Substantia nigra (tissue), 51 donors: ENCODE measurements at places on chromosomes 7 and 10.

DNA sequence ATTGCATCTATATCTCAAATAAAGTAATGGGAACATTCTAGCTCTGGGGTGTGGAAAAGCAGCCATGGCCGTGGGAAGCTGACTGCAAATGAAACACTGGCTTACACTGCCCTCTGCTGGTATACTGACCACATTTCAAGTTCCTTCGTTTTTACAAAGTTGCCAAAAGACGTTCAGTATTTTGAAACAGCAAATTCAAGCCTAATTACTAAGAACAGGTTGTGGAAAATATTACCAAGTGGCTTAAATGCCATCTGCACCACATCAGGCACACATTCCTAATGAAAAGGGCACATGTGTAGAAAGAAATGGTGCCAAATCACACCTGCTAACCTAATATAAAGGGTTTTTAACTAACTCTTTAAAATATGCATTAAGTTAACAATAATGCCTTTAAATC, 83.9 kb downstream of the JAZF1 start:
- DNase-seq, result peak; percentile 22

DNA sequence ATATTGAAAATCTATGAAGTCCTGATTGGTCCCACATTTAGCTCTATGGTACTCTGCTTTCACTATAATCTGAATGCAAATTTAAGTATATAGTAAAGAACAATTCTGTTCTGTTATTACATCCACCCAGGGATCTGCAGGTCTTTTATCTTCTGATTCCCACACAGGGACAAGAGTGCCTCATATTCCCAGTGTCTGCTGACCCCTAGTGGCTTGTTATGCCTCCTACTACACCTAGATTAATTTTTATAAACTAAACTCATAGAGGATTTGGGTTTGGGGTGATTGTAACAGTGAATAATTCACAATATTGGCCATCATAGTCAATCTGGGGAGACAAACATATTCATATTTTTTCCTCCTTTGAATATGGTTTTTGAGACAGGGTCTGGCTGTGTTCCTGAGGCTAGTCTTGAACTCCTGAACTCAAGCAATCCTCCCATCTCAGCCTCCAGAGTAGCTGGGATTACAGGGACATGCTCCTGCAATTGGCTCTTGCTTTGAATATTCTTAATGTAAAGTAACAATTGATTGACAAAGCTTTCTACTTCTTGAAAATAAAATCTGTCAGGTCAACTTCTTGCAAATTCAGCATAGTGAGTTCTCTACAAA, 282.1 kb downstream of the KCND2 start:
- DNase-seq, result no peak

GRCh38 chr7:130887182-130887956, 153.4 kb upstream of the KLF14 start:
- DNase-seq, result no peak

- no peak for DNase-seq
These were observed 705.0 kb downstream of the PARD3 start for GRCh38 chr10:34109952-34110702.

- DNase-seq, result no peak
These were observed 29.1 kb downstream of the GPRIN2 start for GRCh38 chr10:46527241-46527811.

DNA sequence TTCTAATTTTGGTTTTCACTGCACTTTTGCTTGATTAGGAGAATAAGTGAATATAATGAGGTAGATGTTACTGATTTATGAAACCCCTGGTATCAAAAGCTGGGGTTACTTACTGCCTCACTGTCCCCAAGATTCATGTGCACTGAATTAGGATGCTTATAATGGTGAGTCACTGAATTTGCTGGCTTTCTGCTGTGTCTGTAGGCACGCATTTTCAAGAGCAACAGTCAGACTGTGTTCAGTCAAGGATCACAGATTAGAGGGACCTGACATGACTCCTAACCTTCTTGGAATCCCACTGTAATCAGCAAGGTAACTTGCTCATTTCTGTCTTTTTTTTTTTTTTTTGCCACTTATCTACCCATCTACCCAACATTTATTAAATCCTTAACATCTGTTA, 59.7 kb downstream of the GPR85 start:
- DNase-seq, result no peak

DNA sequence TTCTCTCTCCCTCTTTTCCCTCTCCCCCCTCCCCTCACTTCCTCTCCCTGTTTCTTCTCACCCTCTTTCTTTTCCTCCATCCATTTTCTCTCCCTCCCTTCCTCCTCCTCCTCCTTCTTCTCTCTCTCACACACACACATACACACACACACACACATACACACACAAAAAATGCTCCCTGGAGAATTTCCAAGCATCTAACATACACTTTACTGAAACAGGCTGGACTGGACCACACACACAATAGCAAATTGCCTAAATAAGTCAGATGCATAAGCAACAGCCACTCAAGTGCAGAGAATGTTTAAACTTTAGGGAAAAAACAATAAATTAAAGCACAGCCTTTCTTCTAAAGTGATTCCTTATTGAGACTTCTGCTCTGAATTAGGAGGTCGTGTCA, 267.7 kb downstream of the FGFR2 start:
- DNase-seq, result no peak

GRCh38 chr7:14305233-14305866, 315.9 kb upstream of the ETV1 start:
- no peak for DNase-seq

DNA sequence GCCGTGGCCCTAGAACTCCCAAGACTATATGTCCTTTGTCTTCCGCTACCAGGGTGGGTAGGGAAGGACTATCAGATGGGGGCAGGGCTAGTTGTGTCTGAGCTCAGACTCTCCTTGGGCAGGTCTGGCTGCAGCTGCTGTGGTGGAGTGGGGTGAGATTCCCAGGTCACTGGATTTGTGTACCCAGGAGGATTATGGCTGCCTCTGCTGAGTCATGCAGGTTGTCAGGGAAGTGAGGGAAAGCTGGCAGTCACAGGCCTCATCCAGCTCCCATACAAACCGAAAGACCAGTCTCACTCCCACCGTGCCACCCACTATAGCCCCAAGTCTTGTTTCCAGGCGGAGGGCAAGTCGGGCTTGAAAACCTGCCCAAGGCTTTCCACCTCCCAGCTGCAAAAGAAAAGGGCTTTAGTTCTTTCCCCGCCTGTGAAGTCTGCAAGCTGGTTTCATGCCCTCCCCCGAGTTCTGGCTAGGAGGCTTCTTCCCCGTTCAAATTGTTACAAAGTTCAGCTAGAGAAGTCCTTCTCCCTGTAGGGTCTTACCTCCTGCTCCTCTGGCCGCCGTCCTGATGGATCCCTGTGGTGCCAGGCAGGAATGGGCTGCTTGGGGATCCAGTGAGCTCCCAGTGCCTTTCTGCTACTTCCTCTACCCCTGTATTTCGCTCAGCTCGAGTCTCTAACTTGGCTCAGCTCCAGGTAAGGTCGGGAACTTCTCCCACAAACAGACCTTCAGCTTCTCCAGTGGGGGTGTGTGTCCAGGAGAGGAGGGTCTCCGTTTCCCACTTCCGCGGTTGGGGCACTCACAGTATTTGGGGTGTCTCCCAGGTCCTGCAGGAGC, 106.8 kb upstream of the FGL2 start:
- DNase-seq, result no peak
